DMS79 (cell line): ENCODE measurements at places on chromosomes 12 and 14.

DNA sequence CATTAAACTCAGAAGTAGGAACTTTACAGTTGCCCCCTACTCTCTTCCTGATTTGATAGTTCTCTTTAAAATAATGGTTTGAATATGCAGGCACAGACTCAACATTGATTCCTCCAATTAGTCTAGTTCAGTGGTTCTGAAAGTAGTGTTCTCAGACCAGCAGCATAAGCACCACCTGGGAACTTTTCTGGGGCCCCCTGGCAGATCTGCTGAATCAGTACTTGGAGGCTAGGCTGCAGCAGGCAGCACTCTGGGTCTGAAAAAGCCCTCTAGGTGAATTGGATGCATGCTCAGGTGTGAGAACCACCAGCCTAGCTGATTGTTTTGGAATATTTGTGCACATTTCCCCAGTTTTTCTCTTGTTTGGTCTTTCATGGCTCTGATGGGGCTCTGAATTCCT lies 198.6 kb upstream of the NOS1 start:
- no peak for DNase-seq

DNA sequence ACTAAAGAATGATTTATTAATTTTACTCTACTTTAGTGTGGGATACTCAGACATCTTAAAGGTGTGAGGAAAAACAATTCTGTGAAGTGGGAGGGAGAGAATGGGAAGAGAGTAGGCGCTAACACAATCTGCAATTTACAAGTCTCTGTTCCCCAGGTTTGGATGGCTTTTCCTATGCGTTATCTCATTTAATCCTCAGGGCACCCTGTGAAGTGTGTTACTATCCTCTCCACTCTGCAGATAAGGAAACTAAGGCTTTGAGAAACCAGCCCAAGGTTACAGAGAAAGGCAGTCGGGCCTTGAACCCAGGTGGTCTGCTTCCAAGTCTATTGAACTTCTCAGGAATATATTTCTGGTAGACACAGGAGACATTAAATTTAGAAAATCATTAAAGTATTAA lies 36.2 kb upstream of the TUBA1C start:
- DNase-seq: no peak

GRCh38 chr12:57477710-57478681 lies 1.7 kb downstream of the ARHGAP9 start:
- no peak for DNase-seq

DNA sequence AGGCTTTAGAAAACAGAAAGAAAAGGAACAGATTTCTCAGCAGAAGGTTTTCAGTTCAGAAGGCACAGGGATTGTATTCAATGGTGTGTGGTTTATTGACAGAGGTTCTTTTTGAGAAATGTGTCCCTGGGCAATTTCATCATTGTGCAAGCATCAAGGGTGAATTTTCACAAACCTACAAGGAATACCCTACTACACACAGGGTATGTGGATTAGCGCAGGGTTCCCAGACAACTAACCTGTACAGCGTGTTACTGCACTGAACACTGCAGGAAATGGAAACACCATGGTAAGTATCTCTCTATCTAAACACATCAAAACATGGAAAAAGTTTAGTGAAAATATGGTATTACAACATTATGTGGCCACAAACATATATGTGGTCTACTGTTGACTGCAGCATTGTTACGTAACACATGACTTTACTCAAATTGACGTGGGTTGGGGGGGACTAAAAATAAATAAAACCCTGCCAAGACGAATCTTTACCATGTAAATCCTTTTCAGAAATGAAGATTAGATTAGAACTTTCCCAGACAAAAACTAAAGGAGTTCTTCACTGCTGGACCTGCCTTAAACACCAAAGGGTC lies 893.1 kb downstream of the TMEM121 start:
- DNase-seq: no peak

GRCh38 chr14:103765526-103765925 lies 49.9 kb downstream of the ZFYVE21 start:
- no peak for DNase-seq

DNA sequence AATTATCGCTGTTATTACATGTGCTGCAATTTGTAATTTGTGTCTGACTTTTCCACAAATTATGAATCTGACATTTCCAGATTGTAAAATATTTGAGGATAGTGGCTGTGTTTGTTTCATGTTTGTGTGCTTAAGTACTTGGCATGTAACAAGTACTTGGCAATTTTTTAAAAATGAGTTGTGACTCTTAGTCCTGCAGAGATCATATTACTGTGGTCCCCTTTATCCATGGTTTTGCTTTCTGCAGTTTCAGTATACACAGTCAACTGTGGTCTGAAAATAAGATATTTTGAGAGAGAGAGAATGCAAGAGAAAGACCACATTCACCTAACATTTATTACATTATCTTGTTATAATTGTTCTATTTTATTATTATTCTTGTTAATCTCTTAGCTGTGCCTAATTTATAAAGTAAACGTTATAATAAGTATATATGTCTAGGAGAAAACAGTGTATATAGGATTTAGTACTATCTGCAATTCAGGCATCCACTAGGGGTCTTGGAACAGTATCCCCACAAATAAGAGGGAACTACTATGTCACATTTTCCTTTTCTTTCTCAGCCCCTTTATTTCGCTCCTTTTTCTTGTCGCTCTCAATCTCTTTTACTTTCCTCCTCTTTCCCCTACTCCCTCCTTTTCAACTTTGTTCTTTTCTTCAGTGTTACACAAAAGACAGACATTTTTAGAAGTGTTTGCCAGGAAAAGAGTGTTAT lies 176.1 kb downstream of the FUT8 start:
- peak; percentile 38 for DNase-seq

DNA sequence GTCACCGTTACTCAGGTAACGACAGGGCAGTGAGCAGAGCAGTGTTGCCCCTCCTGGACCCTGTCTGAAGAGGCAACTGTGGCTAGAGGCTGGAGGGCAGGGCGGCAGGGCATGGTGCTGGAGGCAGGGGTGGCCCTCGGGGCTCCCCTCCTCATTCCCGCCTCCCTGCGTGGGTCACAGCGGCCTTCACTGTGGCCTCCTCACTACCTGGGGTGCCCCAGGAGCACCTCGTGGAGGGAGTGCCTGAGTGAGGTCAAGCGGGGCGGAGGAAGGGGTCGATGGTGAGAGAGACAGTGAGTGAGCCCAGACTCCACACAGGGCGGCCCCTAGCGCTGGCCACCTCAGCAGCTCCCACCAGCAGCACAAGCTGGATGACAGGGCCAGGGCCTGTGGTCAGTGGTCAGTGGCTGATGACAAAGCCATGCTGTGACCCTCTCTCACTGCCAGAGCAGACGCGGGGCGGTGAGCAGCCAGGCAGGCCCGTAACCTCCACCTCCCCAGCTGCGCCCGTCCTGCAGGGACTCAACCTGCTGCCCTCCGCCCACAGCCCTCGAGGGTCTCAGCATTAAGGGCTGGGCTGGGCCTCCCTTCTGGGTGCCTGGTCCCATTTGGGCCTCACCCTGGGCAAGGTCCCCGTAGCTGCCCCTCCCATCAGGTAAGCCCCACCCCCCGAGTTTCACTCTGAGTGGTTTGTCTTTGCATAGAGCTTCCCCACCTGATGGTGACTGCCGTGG lies 17.8 kb downstream of the GPR132 start:
- no peak for DNase-seq

DNA sequence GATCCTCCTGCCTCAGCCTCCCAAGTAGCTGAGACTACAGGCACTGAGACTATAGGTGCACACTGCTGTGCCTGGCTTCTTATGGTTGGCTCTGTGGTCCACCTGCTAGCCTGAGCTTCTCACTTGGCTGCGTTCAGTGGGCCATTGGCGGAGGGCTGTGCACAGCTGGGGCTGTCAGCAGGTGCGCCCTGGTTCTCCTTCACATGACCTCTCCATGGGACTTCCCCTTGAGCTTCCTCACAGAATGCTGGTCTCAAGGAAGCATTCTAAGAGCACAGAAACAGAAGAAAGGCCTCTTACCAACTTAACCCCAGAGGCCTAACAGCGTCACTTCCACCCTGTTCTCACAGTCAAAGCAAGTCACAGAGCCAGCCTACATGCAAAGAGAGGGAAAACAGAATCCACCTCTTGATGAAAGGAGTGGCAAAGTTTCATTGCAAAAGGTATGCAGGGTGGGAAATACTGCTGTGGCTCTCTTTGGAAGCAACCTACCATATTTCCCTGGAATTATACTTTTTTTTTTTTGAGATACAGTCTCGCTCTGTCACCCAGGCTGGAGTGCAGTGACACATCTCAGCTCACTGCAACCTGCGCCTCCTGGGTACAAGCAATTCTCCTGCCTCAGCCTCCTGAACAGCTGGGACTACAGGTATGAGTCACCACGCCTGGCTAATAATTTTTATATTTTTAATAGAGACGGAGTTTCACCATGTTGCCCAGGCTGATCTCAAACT lies 9.3 kb downstream of the RILPL2 start:
- no peak for DNase-seq

DNA sequence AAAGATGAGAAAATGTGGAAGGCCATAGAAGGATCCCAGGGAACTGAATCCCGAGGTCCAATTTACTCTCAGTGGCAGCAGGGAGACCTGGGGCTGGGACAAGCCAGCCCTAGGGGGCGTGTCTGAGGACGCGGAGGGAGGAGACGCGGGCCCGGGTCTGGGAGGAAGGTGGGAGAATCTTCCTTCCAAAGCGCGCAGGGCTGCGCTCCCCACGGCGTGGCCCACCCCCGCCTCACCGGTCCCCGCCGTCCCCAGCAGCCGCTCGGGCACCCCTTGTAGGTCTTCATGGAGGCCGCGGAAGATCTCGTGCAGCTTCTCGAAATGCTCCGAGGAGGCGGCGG lies 323 bp downstream of the VTI1B start:
- peak; percentile 49 for DNase-seq

DNA sequence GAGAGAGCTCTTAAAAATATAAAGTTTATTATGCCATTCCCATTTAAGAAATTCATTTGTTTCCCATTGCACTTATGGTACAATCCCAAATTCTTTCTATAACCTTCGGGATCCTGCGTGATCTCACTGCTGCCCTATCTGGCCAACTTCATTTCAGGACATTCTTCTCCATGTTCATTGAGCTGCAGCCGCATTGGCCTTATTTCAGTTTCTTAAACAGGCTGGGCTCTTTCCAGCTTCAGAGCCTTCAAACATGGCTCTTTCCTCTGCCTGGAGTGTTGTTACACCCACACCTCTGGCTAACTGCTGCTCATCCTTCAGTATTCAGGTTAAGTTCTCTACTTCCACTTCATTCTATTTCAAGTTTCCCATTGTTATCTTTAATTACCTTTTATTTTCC lies 58.5 kb upstream of the LRTM2 start:
- no peak for DNase-seq

- DNase-seq: no peak
Measured at GRCh38 chr14:98280436-98280835, 991.6 kb downstream of the BCL11B start.

DNA sequence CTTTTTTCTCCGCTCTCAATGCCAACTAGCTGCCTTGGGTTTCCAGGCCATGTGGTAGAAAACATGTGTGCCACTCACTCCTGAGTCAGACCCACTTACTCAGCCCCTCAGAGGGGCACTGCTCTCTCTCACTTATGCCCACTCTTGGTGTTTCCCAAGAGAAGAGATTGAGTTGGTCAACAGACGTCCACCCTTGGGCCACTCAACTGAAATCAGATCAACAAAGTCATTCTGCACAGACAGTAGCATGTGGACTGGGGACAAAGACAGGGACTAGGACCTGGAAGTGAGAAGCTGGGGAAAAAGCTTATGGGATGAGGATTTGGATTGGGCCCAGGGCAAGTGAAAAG lies 161.2 kb downstream of the EFCAB11 start:
- no peak for DNase-seq

GRCh38 chr12:105321125-105321524 lies 9.4 kb upstream of the C12orf75 start:
- no peak for DNase-seq

GRCh38 chr12:9039397-9039977 lies 50.1 kb downstream of the KLRG1 start:
- DNase-seq: no peak

DNA sequence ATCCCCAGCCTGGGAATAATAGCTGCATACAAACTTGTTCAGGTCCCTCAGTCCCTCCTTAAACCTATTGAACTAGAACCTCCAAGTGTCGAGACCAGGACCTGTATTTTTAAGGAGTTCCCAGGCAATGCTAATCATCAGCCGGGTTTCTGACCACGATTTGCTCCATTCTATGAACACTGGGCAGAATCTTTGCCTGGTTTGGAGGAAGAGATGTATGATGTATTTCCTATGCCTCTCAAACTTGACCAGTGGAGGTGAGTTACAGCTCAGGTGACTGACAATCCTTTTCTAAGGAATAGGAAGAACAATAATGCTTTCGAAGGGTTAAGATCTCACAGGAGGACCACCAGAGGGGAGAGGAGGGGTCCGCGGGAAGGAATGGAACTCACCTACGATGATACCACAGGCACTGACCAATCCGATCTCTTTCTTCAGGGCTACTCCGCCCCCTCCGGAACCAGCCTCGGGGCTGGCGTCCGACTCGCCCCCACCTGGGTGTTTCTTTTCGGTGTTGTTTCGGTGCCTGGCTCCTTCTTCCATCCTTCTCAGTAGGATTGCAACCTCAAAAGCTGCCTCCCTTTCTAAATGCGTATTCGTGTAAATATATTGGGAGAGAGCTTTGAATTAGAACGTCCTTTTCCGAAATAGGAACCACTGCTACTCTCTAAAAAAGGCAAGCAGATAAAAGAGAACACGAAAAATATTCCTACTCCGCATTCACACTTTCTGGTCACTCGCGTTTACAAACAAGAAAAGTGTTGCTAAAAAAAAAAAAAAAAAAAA lies 895 bp downstream of the SLC7A8 start:
- peak; percentile 40 for DNase-seq

GRCh38 chr12:131152587-131152986 lies 198.9 kb downstream of the ADGRD1 start:
- no peak for DNase-seq

DNA sequence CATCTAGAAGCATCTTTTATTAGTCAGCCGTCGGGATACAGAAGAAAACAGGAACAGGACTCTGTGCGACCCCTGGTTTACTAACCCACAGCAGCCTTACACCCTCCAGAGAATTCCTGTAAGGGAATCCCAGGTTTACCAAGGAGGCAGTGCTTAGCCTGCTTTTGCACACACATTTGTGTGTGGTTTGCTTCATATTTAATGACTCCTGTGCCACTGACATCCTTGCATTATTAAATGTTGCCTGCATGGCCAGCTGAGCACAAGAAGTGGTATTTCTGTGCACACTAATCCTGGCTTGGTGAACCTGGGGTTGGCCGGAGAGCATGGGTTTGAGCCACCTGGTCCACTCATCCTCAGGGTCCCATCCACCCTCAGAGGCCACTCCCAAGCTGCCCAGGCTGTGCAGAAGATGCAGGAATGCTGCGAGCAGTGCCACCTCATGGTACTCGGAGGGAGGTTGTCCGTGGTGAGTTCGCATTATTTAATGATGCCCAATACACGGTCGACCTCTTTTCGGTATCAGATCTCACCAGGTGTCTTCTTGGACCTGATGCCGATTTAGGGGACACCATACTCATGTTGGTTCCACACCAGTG lies 152.4 kb upstream of the RTL1 start:
- DNase-seq: no peak

DNA sequence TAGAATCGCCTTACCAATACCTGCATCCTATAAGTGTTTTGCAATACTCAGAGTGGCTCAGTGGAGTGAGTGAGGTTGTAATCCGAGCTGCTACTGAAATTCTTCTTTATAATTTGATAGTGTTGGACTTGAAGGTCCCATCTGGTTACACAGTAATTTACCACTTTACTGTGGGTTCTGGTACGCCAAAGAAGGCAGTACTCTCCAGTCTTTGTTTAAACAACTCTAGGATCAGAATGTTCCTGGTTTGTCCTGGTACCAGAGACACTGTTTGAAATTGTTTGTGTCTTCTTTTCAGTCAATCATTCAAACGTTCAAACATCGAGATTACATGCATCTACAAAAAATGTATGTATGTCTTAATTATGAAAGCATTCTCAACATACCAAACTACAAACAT lies 51.3 kb upstream of the AMN1 start:
- no peak for DNase-seq
